ENCODE measurements at places on chromosomes 7 and 10.

DNA sequence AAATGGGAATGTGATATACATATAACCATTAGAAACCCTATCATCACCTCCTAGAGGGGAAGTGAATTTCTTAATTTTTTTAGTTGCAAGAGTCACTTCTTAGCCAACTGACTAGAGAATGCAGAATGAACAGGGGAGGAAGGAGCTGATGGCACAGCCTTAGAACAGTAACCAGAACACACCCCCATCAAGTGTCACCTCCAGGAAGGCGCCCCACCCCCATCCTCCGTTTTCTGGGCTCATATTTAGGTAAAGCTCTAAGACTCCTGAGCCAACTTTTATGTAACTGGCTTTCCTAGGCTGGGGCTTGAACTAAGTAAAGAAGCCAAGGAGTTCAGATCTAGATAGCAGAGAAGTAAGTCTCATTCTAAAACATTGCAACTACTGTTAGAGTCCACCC is 54.0 kb downstream of the COL17A1 start:
- DNase-seq, result no peak

DNA sequence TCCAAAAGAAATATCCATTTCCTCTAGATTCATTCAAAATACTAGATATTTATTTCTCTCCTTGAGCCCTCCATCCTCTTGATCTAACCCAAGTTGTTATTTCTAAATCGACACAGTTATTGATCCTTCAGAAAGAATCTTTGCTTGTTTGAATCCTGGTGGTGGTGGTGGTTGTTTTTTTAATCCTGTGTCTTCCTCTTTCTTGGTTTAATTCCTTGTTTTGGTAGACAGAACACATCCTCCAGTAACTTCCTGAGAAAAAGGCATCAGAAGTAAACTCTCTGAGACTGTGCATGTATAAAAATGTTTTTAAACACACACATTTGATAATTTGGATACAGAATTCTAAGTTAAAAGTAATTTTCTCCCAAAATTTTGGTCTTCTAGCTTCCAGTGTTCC is 49.9 kb downstream of the SIRT1 start:
- DNase-seq, result no peak

- no peak for DNase-seq
These were observed 373.3 kb upstream of the IGFBP3 start for GRCh38 chr7:46294381-46294780.

GRCh38 chr7:150620617-150621371 is 11.4 kb downstream of the GIMAP6 start:
- DNase-seq, result no peak

DNA sequence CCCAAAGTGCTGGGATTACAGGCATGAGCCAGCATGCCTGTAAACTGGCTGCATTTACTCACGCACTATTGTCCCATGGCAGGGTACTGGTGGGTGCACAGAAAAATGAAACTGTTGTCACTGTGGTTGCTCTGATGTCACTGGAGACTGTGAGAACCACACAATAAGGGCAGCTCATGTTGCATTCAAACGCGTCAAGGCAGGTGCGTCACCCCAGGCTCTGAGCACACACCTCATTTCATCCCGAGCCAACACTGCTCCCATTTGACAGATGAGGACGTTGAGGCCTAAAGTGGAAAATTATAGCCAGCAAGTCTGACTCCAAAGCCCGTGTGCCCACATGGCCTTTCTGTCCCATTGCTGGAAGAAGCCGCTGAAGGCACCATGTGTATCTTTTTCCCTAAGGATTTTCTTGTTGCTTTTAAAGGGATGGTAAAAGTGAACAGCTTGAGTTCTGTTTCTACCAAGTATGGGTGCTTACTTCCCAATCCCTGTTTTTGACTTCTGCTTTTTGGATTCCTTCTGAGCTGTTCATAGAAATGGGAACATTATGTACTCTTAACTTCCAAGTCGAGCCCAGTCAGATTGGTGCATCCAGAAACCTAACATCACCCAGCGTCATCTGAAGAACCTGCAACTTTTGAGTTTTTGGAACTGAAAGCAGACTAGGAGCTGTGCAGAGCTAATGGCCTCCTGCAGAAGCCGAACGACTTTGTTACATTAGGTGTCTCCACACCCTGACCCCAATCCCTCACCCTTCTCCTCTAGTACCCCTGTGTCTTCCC is 60.1 kb upstream of the CARD11 start:
- DNase-seq, result no peak

Data from GM20000 (cell line).